NCI-H446 treated with DMSO at 0.1 percent for 48 hours (cell line): ENCODE measurements at places on chromosomes 5 and 9.

DNA sequence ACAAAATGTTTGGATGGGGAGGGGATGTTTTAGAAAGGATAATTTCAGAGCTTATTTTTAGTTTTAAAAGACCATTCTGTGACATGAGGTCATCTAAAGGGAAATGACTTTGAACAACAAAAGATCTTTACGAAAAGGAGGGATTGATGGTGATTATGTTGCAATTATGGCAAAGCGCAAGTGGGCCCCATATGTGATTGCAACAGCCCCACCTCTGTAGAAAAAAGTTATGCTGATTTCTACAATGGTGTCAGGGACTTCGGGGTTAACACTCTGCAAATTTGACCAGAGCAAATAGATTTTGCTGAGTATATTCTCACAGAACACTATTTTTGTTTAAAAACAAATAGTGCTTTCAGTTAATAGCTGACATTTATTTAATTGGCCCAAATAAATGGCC lies 312.8 kb downstream of the NSG2 start:
- no peak for DNase-seq

DNA sequence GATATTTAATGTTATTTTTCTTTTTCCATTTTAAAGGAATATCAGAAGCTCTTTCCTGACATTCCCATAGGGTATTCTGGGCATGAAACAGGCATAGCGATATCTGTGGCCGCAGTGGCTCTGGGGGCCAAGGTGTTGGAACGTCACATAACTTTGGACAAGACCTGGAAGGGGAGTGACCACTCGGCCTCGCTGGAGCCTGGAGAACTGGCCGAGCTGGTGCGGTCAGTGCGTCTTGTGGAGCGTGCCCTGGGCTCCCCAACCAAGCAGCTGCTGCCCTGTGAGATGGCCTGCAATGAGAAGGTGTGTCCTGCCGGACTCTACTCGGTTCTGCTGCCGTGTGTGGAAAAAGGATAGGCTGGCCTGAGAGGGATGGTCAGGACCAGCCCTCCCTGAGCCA lies 24.2 kb downstream of the NANS start:
- no peak for DNase-seq

DNA sequence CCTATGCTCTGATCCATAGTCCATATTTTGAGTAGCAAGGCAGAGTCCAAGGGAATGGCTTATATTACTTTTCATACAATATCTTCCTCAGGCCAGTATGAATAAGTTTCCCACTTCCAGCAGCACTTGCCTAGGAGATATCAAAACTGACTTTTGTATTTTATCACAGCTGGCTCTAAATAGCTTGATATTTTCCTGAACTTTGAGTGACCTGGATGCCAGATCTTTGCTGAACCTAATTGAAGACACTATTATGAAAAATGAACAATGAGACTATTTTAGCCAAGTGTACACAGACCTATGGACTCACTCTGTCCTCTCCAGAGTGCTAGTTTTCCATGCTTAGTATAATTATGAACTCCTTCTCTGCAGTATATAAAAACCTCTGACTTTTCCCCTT lies 475.6 kb upstream of the PTGER4 start:
- DNase-seq: no peak

DNA sequence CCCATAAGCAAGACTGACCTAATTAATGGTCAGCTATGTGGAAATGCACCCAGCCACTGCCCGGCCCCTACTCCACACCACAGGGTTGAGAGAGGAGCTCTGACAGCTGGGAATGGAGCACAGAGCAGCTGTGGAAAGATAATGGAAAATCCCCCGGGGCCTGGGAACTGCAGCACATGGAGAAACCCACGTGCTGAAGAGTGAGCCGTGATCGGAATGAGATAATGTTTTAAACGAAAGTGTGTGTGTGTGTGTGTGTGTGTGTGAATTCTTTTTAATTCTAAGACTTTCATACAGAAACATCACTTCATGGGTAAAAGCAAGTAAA lies 13.1 kb upstream of the SLC12A7 start:
- DNase-seq: no peak

DNA sequence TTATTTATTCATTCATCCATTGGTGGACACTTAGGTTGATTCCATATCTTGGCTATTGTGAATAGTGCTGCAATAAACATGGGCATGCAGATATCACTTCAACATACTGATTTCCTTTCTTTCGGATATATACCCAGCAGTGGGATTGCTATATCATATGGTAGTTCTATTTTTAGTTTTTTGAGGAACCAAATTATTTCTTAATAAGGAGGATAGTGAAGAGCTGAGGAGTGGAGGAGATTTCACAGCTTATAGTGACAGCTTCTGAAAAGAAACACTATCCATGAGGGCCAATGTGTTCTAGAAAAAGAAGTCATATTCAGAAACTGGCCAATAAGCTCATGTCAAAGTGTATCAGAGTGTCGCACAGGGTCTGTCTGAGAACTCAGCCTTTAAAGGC lies 183.3 kb downstream of the SEC61B start:
- no peak for DNase-seq

- DNase-seq: no peak
These were observed 3.3 kb upstream of the HAPLN1 start for GRCh38 chr5:83724001-83724400.

DNA sequence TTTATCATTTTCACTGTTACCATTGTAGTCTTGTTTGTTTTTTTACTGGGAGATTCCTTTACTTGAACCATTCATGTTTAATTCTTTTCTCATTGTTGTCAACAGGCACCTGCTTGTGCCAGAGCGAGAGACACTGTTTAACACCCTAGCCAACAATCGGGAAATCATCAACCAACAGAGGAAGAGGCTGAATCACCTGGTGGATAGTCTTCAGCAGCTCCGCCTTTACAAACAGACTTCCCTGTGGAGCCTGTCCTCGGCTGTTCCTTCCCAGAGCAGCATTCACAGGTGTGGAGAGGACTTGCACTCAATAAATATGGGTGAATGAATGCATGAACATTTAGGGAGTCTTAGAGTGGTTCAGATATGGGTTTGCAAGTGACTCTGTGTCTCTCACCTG lies 37.5 kb downstream of the NUP214 start:
- no peak for DNase-seq

GRCh38 chr9:123957731-123958130 lies 27.8 kb upstream of the DENND1A start:
- no peak for DNase-seq

GRCh38 chr5:72507231-72507906 lies at the start of gene ZNF366:
Gene ZNF366 (minus strand): TSS chr5:72507410. CDS start chr5:72461496, 45,914 bp downstream.
- no peak for DNase-seq

DNA sequence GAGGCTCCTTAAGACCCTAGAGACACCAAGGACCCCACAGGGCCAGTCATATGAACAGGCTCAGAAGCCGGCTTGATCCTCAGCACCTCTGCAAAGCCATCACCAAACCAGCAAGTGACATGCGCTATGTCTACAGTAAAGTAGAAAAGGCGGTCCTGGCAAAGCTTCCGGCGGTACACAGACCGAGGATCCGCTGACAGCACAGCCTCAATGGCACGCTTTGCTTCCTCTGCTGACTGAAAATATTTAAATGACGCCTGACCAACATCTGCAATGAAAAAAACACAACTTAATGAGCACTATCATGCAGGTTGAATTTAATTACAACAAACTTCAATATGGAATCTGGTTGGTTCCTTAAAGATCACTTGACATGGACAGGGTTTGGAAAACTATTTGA lies 17.6 kb downstream of the TRMO start:
- DNase-seq: no peak

DNA sequence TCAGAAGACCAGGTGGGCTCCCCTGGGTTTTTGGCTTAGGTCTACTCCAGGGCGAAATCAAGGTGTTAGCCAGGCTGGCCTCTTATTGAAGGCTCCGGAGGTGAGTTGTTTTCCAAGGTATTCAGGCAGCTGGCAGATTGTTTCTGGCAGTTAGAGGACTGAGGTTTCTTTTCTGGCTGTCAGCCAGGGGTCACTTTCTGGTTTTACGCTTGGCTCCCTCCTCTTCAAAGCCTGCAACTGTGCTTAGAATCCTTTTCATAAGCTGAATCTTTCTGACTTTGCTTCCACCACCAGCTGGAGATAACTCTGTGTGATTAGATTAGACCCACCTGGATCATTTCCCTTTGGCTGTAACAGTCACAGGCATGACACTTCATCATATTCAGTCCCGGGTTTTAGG lies 24.6 kb downstream of the RFK start:
- no peak for DNase-seq

GRCh38 chr5:133494923-133495246 lies 117.5 kb downstream of the FSTL4 start:
- no peak for DNase-seq

GRCh38 chr9:16023446-16023845 lies 470.6 kb downstream of the CCDC171 start:
- peak; percentile 17 for DNase-seq

- DNase-seq: peak; percentile 57
These were observed 12.0 kb upstream of the OLFM1 start for GRCh38 chr9:135075234-135076142.

- DNase-seq: no peak
These were observed 11.5 kb upstream of the PSIP1 start for GRCh38 chr9:15522130-15522755.

DNA sequence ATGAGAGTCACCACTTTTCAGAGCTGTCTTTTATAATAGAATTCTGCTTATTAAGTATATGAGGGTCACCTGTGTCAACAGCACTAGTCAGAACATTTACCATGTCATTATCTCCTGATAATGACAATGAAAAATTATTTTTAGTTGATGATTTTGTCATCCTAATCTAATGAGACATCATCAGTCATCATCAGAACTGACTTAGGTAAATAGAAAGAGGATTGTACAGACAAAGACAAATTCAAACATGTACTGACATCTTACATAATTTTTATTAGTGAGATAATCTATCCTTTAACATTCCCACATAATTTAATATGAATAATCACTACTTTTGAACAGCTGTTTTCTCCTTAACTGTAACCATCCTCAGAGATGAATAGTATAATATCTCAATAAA lies 22.6 kb downstream of the CDH9 start:
- DNase-seq: peak; percentile 32

DNA sequence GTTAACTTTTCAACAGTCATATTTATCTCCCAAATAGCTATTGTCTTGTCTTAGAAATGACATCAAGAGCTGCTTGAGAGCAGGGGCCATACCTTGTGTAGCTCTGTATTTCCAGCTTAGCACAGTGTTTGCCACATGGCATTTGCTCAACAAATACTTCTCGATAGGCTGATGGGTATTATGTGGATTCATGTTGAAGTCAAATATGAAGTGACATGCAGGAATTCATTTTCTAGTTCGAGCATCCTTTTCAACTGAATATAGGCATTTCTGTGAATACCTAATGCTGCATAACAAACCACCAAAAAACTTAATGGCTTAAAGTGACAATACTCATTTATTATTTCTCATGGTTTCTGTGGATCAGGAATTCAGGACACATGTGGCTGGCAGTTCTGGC lies 125.6 kb downstream of the TLE1 start:
- DNase-seq: no peak

GRCh38 chr9:93891549-93892310 lies 63.4 kb downstream of the BARX1 start:
- DNase-seq: no peak

GRCh38 chr9:95357316-95357715 lies 39.8 kb upstream of the FANCC start:
- DNase-seq: no peak

- DNase-seq: no peak
These were observed 100.6 kb upstream of the TARS1 start for GRCh38 chr5:33340195-33340594.

- no peak for DNase-seq
These were observed 11.1 kb upstream of the CTSL start for GRCh38 chr9:87714819-87715218.

- no peak for DNase-seq
These were observed 26.6 kb upstream of the TRMT10B start for GRCh38 chr9:37727013-37727412.

DNA sequence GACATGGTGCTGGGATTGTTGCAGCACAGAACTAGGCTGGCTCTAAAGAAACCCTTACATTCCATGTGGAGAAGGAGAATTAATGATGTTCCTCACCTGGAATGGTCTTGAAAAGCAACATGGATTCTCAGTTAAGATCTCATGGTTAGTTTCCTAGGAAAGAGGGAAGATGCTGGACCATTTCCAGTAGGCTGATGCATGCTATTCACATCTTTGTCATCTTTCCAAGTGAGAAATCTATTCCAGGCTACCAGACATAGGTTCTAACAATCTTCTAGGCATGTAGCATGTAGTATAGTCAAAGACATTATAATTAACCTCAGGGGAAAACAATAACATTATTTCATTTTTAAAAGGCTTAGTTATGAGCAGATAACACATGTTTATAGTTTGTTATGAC lies 44.3 kb downstream of the TMEM252 start:
- DNase-seq: peak; percentile 13

DNA sequence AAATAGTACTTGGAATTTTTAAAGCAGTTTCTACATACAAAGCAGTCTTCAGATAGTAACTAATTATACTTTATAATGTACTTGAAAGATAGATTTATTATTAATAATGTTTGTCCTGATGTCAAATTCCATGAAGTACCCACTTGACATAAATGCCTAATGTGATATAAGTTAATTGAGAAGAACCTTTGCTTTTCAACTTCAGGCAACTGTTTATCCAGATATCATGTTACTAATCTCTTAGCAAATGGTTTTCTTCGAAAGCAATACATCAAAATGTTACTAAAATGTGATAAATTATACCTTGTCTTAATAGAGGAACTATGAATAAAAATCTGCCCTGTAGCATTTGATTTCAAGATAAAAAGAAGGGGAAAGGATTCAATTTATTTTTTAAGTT lies 146.8 kb upstream of the FBXL17 start:
- no peak for DNase-seq

DNA sequence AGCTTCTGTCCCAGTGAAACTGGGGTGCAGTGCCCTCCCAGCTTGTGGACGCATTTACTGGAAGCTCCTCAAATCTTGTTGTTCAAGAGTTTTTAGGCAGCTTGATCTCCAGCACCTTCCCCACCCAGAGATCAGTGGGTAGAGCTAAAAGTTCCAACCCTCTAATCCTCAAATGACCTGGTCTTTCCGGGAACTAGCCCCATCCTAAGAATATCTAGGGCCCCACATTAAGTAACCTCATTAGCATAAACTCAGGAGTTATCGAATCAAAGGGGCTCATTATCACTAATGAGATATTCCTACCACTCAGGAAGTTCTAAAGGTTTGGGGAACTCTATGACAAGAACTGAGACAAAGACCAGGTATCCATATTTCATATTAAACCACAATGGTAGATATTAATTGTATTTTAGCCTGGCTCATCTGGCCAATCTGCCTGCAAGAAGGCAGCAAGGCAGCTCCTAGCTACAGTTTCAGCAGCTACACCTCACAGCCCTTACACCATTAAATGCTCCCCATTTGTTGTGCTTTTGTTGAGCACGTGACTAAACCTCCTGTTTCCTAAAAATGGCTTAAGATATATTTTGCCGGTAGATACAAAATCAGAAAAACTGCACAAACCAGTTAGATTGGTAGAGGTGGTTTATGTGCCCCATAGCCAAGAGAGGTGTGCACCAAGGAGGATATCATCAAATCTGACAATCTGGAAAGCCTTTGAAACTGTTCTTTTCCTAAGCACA lies 24.6 kb upstream of the SLC22A5 start:
- no peak for DNase-seq

GRCh38 chr5:36363744-36364143 lies 62.0 kb upstream of the RANBP3L start:
- DNase-seq: no peak

- no peak for DNase-seq
These were observed 2.6 kb upstream of the BOD1 start for GRCh38 chr5:173618927-173619519.
